Activated naive CD8-positive, alpha-beta T cell treated with anti-CD3 and anti-CD28 coated beads for 36 hours (primary cell): ENCODE measurements at places on chromosomes 2 and 18. TPM values are rescaled to one million over a fixed set of nuclear protein-coding genes. Genes with fewer than 3 reads are reported as not detected.

- no peak overlapping the region for H3K4me3 ChIP-seq
- DNase-seq = no peak
- peak overlapping the region; percentile 4 for H3K27ac ChIP-seq
- no peaks in the 10 kb centered on the region for H3K27me3 ChIP-seq
Measured at GRCh38 chr2:69933839-69934613, 19.1 kb downstream of the MXD1 start.

The SPHKAP gene
- not detected for total RNA-seq

DNA sequence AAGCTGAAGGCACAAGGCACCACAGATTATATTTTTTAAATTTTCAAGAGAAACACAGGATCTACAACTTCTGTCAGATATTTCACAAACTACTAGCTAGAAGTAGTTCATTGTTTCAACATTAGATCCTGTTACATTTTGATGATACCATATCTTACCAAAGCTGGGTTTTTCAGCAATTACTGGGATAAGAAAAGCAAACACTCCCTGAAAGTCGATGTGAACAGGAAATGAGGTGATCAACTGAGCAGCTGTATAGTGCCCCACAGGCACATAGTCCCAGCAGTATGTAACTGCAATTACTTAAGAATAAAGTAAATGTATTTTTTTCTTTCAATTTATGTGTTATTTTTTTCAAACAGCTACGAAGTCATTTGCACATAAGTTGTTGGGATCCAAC lies 103.5 kb downstream of the DNER start:
- H3K4me1 ChIP-seq = no peaks in the 10 kb centered on the region
- no peaks in the 10 kb centered on the region for H3K36me3 ChIP-seq
- no peak for DNase-seq
- H3K27ac ChIP-seq = no peak overlapping the region
- no peaks in the 10 kb centered on the region for H3K27me3 ChIP-seq

DNA sequence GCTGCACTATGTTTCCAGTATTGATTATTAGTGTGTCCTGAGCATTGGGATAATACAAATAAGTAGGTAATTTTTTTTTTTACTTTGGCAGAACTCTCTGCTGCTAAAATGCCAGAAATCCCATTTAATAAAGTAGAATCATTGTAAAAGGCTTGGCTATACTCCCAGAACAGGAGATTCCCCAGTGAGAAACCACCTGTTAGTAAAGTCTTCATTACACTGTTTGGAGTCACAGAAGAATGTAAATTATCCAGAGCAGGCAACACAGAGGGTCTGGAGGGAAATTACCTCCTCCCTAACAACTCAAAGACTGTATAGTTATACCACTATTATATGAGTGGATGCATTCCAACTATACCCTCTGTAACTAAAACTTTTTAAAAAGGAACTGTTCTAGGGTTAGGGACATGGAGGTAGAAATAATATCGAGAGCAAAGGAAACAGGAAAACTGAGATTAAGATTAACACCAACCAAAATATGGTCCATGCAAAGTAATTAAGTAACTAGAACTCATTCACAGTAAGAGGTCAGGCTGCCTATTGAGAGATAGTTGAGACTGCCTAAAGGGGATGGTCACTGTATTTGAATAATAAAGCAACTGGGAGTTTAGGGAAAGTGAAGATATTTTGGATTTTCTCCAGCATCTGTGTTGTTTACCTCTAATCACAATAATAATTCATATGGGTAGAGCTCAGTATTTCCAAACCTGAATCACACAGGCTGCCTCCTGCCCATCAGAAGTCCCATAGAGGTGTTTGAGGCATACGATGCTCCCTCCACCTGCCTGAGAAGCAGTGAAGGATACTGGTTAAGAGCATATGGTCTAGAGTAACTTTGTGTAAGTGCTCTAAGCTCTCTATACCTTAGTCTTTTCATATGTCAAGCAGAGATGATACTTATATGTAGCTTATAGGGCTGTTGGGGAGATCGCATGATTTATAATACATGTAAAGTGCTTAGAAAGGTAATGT lies 34.4 kb downstream of the MAP2 start:
- no peak overlapping the region for H3K4me3 ChIP-seq
- H3K27me3 ChIP-seq = no peaks in the 10 kb centered on the region
- DNase-seq = no peak
- H3K4me1 ChIP-seq = no peaks in the 10 kb centered on the region
- H3K27ac ChIP-seq = no peak overlapping the region

The MRPL44 gene
- total RNA-seq = 53.0 TPM

DNA sequence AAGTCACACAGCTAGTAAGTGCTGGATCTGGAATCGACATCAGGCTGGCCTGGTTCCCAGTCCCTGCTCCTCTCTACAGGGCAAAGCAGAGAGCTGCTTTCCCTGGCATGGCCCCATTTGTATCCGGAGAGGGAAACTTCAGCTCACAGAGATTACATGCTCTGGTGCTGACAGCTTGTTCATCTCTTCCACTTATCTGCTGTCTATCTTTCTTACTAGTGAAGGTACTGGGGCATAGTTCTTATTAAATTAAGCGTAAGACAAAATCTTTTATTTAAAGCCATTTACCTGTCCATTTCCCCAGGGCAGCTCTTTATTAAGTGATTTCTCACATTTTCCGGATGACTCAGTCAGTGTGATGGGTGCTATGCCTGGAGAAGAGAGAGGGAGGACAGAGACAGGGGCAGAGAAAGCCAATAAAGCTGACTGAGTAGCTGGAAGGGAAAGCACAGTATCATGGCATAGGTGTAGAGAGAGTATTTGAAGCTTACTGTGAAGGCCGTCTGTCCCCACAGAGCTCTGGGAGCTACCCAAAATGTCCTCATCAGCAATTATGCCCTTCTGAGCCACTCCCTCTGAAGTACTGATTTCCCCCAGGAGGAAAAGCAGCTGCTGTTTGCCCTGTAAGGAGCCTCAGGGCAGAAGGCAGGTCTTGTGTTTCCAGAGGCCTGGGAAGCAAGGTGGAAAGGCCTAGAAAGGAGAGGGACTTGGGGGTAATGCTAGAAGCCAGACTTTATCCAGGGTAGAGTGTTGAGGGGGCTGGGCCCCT lies 44.1 kb upstream of the EPAS1 start:
- H3K36me3 ChIP-seq = no peaks in the 10 kb centered on the region
- DNase-seq = no peak
- no peak overlapping the region for H3K4me3 ChIP-seq
- H3K27me3 ChIP-seq = no peaks in the 10 kb centered on the region
- no peaks in the 10 kb centered on the region for H3K4me1 ChIP-seq
- H3K27ac ChIP-seq = no peak overlapping the region
